NCI-H187 treated with DMSO at 0.1 percent for 48 hours (cell line): ENCODE measurements at places on chromosomes 6 and 20.

GRCh38 chr6:28693033-28693750, 167.5 kb downstream of the GPX5 start:
- no peak for DNase-seq

- DNase-seq, result no peak
These were observed 22.3 kb downstream of the MYBL2 start for GRCh38 chr20:43689165-43689564.

- DNase-seq, result no peak
These were observed 182.8 kb downstream of the PTPRK start for GRCh38 chr6:128337619-128338018.

GRCh38 chr6:37680668-37681067, 17.0 kb downstream of the MDGA1 start:
- no peak for DNase-seq

GRCh38 chr6:96816301-96816817, 20.9 kb downstream of the GPR63 start:
- DNase-seq, result no peak

- DNase-seq, result no peak
These were observed 132.7 kb upstream of the SLC24A3 start for GRCh38 chr20:19079536-19080299.

GRCh38 chr6:159213405-159213804, 44.2 kb downstream of the FNDC1 start:
- DNase-seq, result no peak

DNA sequence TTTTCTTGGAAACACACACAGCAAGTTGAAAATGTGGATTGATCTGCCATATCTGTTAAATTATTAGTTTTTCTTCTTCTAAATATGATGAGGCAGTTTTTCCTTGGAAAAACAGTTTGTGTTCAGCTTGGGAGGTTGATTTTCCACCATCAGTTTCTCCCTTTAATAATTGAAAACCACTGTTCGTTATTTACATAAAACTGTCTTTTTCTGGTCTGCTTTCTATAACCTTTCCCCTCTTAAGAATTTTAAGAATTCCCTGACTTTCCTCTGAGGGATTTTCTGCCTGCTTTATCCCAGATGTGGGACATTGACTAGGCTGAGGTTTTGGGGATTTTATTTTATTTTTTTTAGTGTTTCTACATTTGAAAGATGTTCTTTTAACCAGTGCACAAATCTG, 27.2 kb downstream of the DSE start:
- DNase-seq, result no peak

DNA sequence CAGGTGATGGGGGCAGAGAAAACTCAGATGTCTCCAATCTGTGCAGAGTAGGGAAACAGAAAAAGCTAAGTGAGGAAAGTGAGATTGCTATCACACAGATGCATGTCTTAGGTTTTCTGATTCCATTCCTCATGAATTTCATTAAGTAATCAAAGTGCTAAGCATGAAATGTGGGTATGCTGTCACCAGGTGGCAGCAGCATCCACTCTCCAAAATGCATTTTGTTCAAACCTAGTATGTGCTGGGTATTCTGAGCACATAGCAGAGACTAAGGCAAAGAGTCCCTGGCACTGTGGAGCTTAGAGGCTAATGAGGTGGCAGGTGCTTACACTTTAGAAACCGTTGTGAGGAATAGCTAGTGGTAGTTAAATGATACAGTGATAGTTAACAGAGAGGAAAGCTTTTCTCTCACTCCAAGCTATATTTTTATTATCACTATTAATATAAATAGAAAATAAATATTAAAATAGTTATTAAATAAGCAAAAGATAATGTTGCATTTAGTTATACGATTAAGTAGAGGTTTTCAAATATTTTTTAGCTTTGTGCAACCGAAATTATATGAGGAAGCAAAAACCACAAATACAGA, 179.5 kb downstream of the CDH26 start:
- DNase-seq, result peak; percentile 51

DNA sequence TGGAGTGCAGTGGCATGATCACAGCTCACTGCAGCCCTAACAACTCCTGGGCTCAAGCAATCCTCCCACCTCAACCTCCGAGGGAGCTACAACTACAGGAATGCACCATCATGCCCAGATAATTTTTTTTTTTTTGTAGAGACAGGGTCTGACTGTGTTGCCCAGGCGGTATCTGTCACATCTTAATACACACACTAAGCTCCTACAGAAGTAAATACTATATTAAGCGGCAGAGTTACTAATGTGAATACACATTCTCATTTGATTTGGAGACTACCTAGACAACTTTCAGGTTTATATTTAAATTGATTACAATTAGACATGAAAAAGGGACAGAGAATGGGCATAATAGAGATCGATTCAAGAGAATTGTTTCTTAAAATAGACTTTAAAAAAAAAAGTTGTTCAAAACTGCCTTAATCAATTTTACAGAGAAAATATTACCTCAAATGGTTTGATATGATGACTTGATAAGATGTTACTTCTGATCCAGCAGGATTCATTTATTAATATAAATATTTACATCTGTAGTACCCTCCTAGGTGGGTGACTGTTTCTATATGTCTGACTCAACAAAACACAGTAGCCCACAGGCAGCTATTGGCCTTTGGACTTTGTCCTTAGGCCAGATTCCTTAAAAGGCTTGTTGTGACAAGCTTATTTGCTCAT, 7.1 kb upstream of the LOC128125822 start:
- no peak for DNase-seq

GRCh38 chr6:139230391-139230840, 61.4 kb downstream of the TXLNB start:
- peak; percentile 38 for DNase-seq
